NCI-H2227 treated with DMSO at 0.1 percent for 48 hours (cell line): ENCODE measurements at places on chromosomes 7 and 10.

- no peak for DNase-seq
Observed at GRCh38 chr10:69335063-69335587, 56.8 kb downstream of the HK1 start.

GRCh38 chr7:138616085-138616484 lies 85.1 kb downstream of the SVOPL start:
- no peak for DNase-seq

DNA sequence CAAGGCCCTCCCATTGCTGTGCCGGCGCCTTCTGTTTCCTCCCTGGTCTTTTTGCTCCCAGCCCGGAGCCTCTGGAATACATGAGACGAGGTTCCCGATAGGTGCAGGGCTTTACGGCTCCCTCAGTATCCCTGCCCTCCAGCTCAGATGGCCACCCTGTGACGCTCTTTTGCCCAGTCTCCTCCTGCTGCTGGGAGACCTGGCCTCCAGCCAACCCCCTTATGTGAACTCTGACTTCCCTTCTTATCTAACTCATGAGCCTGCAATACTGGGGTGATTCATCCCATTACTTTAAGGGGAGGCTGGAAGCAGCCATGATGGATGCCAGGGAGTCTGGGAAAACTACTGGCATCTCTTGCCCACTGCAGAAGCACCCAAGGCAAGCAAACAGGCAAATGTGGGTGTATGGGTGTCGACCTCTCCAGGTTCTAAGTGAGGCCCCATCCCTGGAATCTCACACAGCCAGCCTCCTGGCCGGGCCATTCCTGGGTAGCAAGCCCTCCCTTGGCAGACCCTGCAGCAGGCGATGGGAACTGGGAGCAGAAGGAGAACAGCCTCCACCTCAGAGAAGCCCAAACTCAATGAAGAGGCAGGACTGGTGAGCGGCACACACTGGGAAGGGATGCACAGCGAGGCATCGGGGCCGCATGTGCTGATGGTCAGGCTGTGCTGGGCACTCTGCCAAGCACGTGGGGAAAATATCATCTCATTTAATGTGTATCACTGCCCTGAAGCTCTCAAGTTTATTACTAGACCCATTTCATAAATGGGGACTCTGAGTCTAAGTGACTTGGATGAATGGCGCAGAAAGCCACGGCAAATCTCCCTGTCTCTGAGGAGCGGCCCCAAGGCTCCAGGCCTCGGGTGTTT lies 97.5 kb downstream of the FAM53B start:
- no peak for DNase-seq

DNA sequence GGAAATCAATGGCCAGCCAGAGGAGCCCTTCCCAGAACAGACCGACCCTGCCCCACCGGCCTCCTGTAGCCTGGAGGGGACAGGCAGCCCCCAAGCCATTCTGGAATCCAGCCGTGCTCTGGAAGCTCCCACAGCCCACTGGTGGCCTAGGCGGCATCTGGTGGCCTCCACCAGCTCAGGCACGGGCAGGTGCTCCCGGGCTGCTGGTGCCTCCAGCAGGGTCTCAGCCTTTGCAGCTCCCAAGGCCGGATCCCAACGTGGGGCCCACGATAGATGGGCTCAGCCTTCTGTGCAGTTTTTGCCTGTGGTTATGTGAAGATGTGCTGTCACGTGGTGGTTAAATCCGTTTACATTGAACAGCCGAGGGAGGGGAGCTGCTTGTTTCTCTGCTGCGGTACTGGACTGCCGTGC lies 44.4 kb downstream of the JAKMIP3 start:
- no peak for DNase-seq

- no peak for DNase-seq
Observed at GRCh38 chr10:124605001-124605370, 139.2 kb downstream of the FAM53B start.

- no peak for DNase-seq
Observed at GRCh38 chr10:72673280-72673679, 18.7 kb upstream of the MCU start.

DNA sequence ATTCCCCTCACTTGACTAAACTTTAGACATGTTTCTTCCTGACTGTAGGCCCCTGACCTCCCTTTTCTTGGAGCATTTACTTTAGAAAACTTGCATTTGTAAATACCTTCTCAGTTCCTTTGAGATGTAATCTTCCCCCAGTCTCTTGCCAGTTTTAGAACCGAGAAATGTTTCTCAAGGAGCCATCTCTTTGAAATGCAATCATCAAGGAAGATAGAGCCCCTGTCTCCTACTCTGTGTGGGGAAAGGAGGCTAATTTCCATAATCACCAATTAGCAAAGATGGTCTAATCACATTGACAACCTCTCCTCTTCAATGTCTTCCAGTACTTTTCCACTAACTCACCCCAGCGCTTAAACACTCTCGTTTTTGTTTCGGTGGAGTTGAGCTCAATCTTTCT lies 70.0 kb upstream of the SMIM30 start:
- no peak for DNase-seq

GRCh38 chr10:103123282-103124024 lies 69.6 kb downstream of the NT5C2 start:
- no peak for DNase-seq

GRCh38 chr10:132503581-132504421 lies 33.8 kb upstream of the INPP5A start:
- no peak for DNase-seq

DNA sequence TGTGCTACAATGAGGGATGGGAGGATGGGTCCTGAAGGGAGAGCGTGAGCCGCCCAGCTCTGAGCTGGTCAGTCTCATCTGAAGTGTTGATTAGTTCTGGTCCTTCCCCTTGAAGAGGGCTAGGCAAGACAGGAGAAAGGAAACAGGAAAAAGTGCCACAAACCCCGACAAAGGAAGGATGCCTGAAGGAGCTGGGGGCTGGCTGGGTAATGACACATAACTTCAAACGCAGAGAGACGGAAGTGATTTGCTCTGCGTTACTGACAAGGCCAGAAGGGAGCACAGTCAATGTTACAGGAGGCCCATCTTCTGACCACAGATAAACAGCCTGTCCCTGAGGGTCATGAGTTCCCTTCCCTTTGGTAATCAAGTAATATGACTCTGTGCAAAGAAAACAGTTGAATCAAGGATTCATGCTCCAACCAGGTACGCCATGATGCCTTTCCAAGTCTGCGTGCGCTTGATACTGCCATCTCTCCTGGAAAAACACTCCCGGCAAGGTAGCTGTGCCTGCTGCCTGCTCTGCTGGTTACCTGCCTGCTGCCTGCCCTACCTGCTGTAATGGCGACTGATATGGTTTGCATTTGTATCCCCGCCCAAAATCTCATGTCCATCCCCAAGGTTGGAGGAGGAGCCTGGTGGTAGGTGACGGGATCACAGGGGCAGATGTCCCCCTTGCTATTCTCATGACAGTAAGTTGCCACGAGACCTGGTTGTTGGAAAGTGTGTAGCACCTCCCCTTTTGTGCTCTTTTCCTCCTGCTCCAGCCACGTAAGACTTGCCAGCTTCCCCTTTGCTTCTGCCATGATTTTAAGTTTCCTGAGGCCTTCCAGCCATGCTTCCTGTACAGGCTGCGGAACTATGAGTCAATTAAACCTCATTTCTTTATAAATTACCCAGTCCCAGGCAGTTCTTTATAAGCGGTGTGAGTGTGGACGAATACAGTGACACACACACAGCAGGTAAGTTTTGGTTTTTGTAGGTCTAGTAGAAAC lies 57.9 kb downstream of the GRB10 start:
- DNase-seq, result no peak

GRCh38 chr7:134613623-134614347 lies 32.9 kb upstream of the BPGM start:
- DNase-seq, result no peak

DNA sequence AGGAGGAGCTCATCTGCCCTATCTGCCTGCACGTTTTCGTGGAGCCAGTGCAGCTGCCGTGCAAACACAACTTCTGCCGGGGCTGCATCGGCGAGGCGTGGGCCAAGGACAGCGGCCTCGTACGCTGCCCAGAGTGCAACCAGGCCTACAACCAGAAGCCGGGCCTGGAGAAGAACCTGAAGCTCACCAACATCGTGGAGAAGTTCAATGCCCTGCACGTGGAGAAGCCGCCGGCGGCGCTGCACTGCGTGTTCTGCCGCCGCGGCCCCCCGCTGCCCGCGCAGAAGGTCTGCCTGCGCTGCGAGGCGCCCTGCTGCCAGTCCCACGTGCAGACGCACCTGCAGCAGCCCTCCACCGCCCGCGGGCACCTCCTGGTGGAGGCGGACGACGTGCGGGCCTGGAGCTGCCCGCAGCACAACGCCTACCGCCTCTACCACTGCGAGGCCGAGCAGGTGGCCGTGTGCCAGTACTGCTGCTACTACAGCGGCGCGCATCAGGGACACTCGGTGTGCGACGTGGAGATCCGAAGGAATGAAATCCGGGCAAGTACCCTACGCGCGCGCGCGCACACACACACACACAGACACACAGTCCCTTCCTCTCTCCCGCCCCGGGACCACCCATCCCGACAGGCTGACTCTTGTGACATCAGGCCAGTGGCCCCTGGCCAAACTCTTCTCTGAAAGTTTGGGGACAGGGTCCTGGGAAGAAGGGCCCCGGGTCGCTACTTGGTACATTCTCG lies 538 bp downstream of the TRIM8 start:
- DNase-seq, result peak; percentile 32
